Immature natural killer cell (primary cell): ENCODE measurements at places on chromosomes 11 and 22. TPM values are rescaled to one million over a fixed set of nuclear protein-coding genes. Genes with fewer than 3 reads are reported as not detected.

DNA sequence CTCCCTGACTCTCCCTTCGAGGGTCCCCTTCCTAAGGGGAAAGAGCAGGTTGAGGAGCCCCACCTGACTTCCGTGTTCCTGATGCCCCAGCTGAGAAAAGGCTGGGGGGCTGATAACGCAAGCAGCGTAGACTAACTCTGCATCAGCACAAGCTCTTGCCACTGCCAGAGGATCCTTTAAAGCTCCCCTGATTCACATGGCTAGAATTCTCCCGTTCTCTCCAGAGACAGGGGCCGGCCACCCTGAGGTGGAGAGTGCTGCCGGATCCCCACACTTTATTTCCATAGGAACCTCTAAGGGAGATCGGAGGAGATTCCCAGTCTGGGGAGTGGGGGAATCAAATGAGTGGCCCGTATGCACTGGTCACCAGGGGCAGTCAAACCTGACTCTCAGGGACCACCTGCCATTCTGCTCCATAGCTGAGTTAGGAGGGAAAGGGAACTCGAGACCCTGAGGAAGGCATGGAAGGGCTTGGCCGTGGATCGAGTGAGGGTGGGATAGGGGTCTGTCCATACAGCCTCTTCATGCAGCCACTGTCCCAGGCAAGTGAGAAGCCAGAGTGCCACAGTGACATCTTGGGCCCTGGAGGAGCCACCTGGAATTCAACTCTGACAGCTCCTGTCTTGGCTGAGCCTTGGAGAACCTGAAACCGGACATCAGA is 1.4 kb upstream of the VSIG10L2 start:
- no peak for DNase-seq

- no peak for DNase-seq
These were observed 96.4 kb upstream of the PARVA start for GRCh38 chr11:12280838-12281565.

DNA sequence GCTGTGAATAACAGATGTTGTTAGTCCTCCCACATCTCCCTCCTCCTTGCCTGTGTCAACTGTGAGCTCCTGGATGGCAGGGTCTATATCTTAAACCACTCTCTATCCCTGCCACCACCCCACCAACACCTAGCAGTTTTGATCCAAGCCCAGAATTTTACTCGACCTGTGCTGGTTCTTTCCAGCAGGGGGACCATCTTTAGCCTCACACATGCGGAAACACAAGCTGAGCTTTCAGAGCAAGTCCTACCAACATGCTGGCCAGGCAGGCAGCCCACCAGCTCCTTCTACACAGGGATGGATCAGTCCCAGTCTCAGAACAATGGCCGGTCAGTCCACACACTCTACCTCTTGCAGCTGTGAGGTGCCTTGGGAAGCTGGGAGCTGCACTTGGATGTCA is 231.5 kb downstream of the NXPE2 start:
- no peak for DNase-seq

DNA sequence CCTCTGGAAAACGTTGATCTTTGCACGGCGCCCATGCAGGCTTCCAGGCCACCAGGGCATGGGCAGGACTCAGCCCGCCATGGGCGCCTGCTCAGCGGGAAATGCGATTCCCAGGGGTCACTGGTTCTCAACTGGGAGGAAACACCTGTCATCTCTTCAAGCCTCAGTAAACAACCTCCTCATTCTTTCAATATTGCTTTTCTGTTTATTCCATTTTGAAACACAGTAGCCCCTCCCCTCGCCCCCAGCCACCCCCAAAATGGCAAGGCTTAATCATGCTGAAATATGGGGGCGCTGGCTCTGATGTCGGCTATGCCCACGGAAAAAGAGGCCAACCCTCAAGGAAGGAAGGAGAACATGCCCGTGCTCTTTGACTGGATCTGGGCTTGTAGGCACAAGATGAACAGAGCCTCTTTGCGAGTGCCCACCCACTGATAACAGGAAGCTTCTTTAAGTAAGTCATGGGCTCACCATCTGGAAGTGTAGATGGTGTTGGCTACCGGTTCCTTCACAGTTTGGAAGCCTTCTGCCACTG is 594 bp upstream of the POU2AF1 start:
- no peak for DNase-seq

The OR5P2 gene
- polyA plus RNA-seq = not detected

The UBQLNL gene
- not detected for polyA plus RNA-seq

DNA sequence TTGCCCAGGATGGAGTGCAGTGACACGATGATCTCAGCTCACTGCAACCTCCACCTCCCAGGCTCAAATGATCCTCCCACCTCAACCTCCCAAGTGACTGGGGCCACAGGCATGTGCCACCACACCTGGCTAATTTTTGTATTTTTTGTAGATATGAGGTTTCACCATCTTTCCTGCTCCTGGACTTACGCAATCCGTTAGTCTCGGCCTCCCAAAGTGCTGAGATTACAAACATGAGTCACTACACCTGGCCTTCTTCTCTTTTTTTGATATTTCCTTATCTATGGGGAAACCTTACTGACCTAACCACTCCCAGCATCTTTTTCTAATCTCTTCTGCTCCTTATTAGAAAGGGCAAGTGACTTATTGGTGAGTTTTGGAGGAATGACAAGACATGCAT is 121.7 kb upstream of the CHORDC1 start:
- DNase-seq = no peak

The ASRGL1 gene
- 11.2 TPM for polyA plus RNA-seq
